ENCODE measurements at places on chromosomes 6 and 20.

GRCh38 chr6:76861403-76861802 is 601.9 kb downstream of the HTR1B start:
- no peaks in the 10 kb centered on the region for H3K27me3 ChIP-seq
- H3K4me1 ChIP-seq = no peaks in the 10 kb centered on the region
- H3K36me3 ChIP-seq = no peaks in the 10 kb centered on the region
- DNase-seq = no peak
- H3K27ac ChIP-seq = no peak overlapping the region

GRCh38 chr6:21791056-21791455 is 197.5 kb downstream of the SOX4 start:
- no peaks in the 10 kb centered on the region for H3K36me3 ChIP-seq
- H3K27ac ChIP-seq = no peak overlapping the region
- H3K27me3 ChIP-seq = no peaks in the 10 kb centered on the region
- H3K4me3 ChIP-seq = no peak overlapping the region
- no peaks in the 10 kb centered on the region for H3K4me1 ChIP-seq

GRCh38 chr6:109977791-109978173 is 329 bp upstream of the GPR6 start:
- H3K27me3 ChIP-seq = peaks cover 16% of the 10 kb centered on the region
- H3K4me3 ChIP-seq = no peak overlapping the region
- no peaks in the 10 kb centered on the region for H3K36me3 ChIP-seq
- H3K4me1 ChIP-seq = no peaks in the 10 kb centered on the region

DNA sequence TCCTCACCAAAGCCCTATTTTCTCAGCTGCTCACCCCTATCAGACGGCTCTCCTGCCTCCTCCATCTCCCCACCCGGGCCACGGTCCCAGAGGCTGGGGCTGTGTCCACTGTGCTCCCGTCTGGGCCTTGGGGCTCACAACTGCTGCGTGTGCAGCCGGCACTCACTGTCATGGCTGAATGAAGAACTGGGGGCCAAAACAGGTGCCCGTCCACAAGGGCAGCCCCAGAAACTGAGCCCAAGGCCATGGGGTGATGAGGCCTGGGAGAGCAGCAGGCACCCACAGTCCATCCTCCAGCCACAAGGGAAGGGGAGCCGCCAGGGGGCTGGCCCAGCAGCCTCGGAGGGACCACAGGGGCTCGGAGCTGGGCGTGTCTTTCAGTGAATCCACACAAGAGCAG is 159.5 kb downstream of the DLL1 start:
- H3K4me3 ChIP-seq = no peak overlapping the region
- no peak for DNase-seq
- no peak overlapping the region for H3K27ac ChIP-seq
- no peaks in the 10 kb centered on the region for H3K27me3 ChIP-seq
- no peaks in the 10 kb centered on the region for H3K4me1 ChIP-seq

DNA sequence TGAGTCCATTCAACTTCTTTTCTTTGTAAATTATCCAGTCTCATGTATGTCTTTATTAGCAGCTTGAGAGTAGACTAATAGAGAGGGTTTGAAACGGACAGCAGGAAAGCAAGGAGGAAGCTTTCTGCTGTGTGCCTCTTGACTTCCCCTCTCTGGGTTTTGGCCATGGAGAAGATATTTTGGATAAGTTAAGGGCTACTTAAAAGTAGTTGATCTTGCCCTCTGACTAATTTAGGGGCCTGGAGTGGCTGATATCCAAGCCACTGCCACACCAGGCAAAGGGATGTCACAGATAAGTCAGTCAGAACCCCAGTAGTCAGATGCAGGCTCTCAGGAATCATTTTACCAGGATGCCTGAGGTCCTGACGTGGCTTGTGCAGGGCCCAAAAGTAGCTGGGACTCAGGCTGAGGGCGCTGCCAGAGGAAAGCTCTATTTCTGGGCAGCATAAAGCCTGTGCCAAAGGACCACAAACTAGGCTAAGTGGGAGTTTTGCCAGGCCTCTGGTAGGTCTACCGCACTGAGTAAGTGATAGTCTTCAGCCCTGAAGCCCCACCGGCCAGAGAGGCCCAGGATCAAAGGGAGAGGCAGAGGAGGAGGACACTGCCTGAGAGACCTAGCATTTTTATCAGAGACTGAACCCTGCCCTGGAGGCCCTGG is 41.6 kb upstream of the IYD start:
- no peak overlapping the region for H3K27ac ChIP-seq
- H3K4me3 ChIP-seq = no peak overlapping the region
- no peak for DNase-seq
- peaks cover 20% of the 10 kb centered on the region for H3K27me3 ChIP-seq
- no peaks in the 10 kb centered on the region for H3K36me3 ChIP-seq
- no peaks in the 10 kb centered on the region for H3K4me1 ChIP-seq

DNA sequence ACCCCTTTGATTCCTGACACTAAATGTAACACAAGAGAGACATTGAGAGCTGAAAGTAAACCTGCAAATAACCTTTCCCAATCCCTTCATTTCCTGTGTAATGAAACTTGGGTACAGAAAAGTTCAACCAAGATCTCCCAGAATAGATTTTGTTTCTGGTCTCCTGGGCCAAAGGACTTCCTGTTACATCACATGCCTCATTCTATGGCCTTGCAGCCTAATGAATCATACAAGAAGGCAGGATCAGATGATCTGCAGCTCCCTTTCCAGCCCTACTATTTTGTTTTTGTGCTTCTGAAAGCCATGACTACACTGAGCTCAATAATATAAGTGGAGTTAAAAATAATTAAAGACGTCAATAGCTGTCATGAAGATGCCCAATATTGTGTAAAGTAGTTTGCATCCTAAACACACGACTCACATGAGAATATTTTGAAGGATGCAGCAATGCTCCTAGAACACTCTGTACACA is 73.4 kb upstream of the NOX3 start:
- peaks cover 12% of the 10 kb centered on the region for H3K4me1 ChIP-seq
- no peaks in the 10 kb centered on the region for H3K27me3 ChIP-seq
- DNase-seq = no peak
- H3K4me3 ChIP-seq = no peak overlapping the region
- H3K36me3 ChIP-seq = no peaks in the 10 kb centered on the region

GRCh38 chr6:159961528-159961927 is 7.4 kb upstream of the IGF2R start:
- H3K36me3 ChIP-seq = no peaks in the 10 kb centered on the region
- peaks cover 40% of the 10 kb centered on the region for H3K27me3 ChIP-seq
- peaks cover 8% of the 10 kb centered on the region for H3K4me1 ChIP-seq
- no peak overlapping the region for H3K4me3 ChIP-seq
- no peak for DNase-seq

DNA sequence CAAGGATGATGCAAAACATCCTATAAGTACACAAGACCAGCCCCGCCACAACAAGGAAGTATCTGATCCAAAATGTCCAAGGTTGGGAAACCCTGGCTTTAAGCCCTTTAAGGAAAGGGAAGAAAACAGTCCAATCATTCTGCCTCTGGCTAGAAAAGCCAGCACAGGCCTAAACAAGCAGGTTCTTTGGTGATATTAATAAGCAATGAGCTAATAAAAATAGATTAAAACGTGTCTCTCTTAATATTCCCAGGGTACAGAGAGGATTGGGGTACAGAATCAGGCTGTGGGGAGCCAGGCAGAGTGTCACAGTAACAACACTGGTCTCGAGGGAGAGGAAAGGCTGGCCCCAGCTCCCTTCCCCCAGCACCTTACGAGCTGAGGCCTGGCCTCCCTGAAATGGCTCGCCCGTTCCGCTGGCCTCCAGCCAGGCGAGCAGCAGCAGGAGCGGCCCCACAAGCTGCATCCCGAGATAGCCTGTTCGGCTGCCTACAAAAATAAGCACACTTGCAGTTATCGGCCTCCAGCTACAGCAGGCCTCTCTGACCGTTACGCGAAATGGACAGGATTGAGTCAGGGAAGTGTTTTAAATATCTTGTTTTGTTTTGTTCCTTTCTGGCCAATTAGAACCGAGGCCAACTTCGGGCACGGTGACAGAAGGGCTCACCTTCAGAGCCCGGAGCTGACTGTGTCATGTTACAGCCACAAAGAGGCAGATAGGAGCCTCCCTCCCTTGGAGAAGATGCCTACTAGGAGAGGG is 4.0 kb upstream of the ZMYND8 start:
- H3K4me1 ChIP-seq = peaks cover 43% of the 10 kb centered on the region
- no peak overlapping the region for H3K4me3 ChIP-seq
- DNase-seq = no peak
- no peaks in the 10 kb centered on the region for H3K27me3 ChIP-seq
- peaks cover 8% of the 10 kb centered on the region for H3K36me3 ChIP-seq
- no peak overlapping the region for H3K27ac ChIP-seq

DNA sequence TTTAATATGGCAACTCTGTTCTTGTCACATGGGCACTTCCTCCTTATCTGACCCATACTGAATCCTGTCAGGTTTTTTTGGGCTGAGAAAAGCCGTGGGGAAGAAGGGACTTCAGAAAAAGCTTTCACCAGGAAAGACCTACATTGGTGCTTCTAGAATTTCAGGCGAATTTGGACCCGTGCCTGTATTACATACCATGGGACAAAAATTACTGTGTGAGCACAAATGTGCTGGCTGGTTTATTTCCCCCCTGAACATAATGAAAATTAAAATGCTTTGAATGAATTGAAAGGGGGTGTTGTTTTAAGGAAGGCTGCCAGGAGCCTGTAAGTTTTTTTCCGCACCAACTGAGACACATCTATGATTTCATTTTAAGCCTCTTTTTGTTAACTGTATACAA is 29.6 kb downstream of the CAP2 start:
- no peaks in the 10 kb centered on the region for H3K4me1 ChIP-seq
- DNase-seq = no peak
- H3K27ac ChIP-seq = no peak overlapping the region

DNA sequence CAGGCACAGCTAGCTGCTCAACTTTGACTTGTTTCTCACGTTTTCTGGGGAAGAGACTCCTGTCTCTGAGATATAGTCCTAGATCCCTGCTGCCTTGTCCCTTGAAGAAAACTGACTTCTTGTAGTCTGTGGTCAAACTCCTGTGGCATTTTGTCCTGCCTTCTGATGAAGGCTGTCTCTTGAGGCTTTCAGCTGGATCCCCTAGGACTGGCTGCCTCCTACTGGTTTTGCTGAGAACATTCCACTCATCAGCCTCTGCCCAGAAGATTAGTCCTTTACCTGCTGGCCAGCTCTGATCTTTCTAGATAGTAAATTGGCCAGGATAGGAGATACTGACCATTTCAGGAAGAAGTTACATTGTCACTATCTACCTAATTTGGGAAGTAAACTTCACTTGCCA is 71.9 kb upstream of the CNR1 start:
- no peak overlapping the region for H3K27ac ChIP-seq
- no peaks in the 10 kb centered on the region for H3K27me3 ChIP-seq
- no peak for DNase-seq

DNA sequence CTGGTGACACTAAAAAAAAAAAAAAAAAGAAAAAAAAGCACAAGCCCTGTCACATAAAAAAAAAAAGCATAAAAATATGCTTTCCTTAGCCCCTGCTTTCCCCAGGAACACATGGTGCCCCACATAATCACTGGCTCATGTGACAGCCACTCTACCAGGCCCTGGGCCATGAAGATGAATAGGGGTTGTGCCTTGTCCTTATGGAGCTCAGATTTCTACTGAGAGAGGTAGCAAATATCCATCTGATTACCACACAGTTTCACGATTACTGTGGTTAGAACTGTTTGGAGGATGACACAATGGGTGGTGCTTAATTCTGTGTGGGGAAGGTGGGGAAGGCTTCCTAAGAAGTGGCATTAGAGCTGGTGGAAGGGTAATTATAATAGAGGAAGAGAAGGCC is 9.3 kb downstream of the RAET1E start:
- no peak for DNase-seq
- H3K27ac ChIP-seq = no peak overlapping the region
- H3K36me3 ChIP-seq = no peaks in the 10 kb centered on the region

DNA sequence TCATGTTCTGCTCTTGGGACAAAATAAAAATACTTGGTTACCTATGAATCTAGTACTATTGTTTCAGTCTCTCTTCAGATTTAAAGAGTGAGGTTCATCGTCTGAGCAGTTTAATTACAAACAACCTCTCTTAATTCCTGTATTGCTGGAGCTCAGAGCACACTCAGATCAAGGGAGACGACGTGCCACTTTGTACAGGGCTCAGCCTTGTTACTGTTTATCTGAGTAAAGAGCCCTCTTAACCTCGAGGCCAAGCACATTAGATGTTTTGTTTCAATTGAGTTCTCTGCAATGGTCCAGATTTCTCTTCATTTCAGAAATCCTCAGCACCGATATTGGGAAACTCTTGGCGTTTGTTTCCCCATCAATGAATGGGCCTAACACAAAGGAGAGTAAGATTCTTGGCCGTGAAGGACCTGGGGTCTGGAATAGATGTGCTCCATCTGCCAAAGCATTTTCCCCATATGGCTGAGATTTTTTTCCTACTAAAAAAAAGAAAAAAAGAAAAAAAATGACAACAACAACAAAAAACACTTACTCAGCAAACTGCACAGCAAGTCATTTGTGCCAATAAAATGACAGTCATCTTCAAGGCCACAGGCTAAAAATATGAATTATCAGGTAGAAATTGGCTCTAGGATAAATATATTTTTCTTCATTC is 82.6 kb upstream of the CCN6 start:
- H3K4me1 ChIP-seq = peaks cover 39% of the 10 kb centered on the region
- H3K27me3 ChIP-seq = peaks cover 19% of the 10 kb centered on the region
- no peak for DNase-seq
- H3K4me3 ChIP-seq = no peak overlapping the region
- no peaks in the 10 kb centered on the region for H3K36me3 ChIP-seq
- H3K27ac ChIP-seq = no peak overlapping the region

- no peak overlapping the region for H3K27ac ChIP-seq
- H3K27me3 ChIP-seq = no peaks in the 10 kb centered on the region
- H3K4me3 ChIP-seq = peak overlapping the region; percentile 95
- peaks cover 43% of the 10 kb centered on the region for H3K4me1 ChIP-seq
Observed at GRCh38 chr6:12014027-12014872, 2.1 kb downstream of the HIVEP1 start.
